ENCODE measurements at places on chromosomes 1 and 21.

- peak; percentile 47 for DNase-seq
These were observed 376 bp downstream of the SF3A3 start for GRCh38 chr1:37989361-37989930.

- no peak for DNase-seq
These were observed 857 bp downstream of the GPX7 start for GRCh38 chr1:52602856-52603600.

- no peak for DNase-seq
These were observed 152.3 kb upstream of the DNAH14 start for GRCh38 chr1:224777180-224777579.

- no peak for DNase-seq
These were observed 12.1 kb downstream of the IRF2BP2 start for GRCh38 chr1:234597894-234598293.

- DNase-seq: no peak
These were observed 99.9 kb downstream of the WDR4 start for GRCh38 chr21:42779431-42779861.

DNA sequence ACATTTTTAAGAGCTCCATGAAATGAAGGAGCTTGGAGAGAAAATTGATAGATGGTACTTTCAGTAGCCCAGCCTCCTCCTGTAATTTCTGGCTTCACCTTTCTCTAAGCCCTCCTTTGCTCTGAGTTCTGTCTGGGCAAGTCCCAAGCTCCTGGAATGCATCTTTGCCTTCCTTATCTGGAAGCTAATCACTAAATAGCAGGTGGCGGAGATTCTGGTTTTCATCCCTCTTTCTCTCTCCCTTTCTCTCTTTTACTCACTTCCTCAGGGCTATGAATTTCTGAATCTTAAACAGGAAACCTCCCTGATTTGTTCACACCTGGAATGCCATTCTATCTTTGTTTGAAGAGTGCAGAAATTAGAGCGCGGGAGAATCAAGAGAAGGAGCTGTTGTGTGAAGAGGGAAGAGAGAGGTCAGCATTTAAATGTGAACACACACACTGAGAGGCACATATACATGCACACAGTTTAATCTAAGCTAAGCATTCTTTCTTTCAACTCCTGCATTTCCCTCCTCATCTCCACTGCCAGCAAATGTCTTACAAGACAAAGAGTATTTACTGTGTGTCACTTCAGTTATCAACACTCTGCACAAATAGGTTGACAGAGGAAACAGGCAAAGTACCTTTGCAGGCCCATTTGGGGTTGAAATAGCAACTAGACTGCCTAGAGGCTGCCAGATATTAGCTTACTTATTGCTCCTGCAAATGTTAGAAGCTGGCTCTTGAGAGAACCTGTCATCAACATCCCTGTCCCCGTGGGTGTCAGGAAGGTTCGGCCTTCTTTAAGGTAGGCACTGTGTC, 199.4 kb upstream of the CAMK1G start:
- DNase-seq: no peak

DNA sequence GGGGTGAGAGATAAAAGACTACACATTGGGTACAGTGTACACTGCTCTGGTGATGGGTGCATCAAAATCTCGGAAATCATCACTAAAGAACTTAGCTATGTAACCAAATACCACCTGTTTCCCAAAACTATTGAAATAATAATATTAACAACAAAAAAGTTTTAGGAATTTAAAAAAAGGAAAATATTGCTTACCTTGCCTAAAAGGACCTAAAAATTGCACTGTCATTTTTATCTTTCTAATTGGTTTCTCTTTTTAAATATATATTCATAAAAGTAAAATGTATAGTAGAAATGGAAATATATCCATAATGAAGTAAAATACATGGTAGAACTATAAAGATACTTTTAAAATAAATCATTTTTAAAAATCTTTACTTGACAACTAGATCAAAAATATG, 719.3 kb upstream of the RGS18 start:
- no peak for DNase-seq

- DNase-seq: no peak
These were observed 72.6 kb downstream of the PGM1 start for GRCh38 chr1:63665824-63666223.

GRCh38 chr1:147824001-147824400, 63.6 kb upstream of the GJA5 start:
- no peak for DNase-seq

DNA sequence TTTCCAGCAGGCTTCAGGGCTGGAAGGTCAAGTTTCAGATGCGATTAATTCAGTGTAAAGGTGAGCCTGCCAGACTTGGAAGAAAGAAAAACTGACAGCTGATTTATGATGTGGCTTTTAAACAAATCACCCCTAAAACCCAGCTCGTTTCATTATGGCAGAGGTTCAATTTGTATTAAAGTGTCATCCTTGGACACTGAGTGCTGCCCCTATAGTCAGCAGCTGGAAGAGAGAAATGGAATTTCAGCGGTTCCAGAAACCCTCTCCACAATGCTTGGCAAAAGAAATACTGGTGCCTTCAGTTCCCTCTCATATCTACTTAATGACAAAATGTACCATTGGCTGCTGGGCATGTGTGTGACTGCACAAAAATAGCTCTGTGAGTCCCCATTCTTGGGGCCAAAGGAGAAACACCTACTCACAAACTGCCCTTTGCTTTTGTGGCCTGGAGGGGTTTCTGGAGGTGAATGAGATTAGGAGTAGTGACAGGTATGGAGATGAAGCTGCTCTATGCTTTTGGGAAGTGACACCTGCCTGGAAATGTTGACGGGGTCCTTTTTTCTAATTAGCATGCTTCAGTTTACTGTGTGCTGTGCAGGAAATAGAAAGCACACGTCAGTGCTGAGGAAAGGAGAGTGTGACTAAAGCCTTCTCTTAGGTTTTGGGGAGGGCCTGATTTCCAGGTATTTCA, 95.1 kb upstream of the TSPAN2 start:
- DNase-seq: peak; percentile 37

DNA sequence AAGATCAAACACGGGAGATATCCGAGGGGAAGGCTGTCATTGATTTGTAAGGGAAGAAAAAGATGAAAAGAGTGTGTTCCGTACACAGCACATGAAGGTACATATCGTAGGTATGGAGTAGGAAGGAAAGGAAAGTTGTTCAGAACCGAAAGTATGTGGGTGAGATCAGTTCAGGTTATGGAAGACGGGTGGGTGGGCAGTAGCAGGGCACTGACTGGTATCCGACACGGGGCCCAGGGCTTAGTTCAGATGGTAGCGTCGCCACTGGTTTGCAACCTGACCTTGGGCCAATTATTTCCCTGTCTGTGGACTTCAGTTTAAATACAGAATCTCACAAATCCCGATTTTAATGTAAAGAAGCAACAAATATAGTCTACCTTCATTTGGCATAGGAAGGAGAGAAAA, 27.8 kb upstream of the A3GALT2 start:
- no peak for DNase-seq

GRCh38 chr1:184734980-184735379, 19.7 kb downstream of the EDEM3 start:
- DNase-seq: no peak

All from NCI-H774 (cell line).